ENCODE measurements at places on chromosomes 2 and 18.

GRCh38 chr2:100060875-100061274 is 81.5 kb downstream of the AFF3 start:
- DNase-seq: no peak

GRCh38 chr18:35267161-35267651 is 22.8 kb downstream of the ZSCAN30 start:
- DNase-seq: no peak

DNA sequence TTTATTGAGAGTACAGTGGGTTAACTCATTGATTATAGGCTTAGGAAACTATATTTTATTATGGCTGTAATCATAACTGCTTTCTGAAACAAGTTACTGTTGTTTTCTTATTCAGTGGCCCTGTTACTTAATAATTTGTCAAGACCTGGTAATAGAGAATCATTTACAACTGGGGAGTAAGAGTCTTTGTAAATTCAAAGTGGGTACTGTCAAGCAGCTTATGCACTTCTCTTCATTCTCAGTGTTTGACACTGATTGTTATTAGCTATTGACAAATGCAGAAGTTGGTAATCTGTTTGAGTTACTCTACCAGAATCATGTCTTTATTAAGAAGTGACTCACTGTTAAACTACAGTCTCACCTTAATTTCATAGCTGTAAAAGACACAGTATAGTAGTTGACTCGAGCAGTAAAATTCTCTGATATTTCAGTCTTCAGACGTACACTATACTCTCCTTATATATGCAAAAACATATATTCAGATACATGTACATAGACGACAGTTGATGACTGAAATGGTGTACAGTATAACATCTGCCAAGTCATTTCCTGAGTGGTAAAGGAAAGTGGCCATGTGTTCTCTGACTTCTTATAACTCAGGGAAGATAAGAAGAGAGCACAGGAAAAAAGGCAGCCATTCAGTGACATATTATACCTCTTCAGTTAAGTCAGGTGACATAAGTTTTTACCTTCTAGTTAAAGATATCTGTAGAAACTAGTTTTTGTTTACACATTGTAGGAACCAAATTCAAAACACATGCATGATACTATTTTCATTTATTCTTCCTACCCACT is 36.0 kb upstream of the TTC27 start:
- DNase-seq: no peak

DNA sequence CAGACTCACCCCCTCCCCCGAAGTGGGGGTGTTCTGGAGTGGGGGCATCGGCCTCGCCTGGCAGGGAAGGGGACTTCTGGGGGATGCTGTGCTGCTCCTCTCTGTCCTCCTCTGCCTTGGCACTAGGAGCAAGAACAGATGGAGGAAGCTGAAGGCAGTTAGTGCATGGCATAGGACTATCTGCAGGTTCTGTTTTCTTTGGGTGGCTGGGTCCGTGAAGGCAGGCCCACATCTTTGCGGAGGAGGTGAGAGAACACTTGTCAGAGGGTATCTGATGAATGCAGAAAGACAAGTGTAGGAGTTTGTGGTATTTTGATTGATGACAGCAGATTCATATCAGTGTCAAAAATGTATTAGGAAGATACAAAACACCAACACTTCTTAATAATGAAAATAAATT is 411.4 kb downstream of the TSN start:
- no peak for DNase-seq

DNA sequence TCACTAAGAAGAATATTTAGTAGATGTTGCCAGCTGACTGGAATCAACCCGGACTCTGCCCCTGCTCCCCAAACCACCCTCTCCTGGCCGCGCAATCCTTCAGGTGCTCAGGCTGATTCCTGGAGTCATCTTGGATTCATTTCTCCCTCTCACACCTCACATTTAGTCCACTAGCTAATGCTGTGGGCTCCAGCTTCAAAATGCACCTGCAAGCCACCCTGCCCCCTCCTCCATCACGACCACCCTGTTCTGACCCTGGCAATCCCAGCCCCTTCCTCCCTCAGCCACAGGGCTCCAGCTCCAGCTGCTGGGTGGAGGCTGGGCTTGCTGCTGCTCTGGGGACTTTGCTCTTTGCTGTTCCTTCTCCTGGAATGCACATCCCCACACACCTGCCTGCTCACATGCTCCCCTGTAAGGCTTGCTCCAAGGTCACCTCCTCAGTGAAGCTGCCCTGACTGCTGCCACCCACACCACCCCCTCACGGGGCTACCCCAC is 61.3 kb upstream of the SH3RF3 start:
- DNase-seq: no peak

DNA sequence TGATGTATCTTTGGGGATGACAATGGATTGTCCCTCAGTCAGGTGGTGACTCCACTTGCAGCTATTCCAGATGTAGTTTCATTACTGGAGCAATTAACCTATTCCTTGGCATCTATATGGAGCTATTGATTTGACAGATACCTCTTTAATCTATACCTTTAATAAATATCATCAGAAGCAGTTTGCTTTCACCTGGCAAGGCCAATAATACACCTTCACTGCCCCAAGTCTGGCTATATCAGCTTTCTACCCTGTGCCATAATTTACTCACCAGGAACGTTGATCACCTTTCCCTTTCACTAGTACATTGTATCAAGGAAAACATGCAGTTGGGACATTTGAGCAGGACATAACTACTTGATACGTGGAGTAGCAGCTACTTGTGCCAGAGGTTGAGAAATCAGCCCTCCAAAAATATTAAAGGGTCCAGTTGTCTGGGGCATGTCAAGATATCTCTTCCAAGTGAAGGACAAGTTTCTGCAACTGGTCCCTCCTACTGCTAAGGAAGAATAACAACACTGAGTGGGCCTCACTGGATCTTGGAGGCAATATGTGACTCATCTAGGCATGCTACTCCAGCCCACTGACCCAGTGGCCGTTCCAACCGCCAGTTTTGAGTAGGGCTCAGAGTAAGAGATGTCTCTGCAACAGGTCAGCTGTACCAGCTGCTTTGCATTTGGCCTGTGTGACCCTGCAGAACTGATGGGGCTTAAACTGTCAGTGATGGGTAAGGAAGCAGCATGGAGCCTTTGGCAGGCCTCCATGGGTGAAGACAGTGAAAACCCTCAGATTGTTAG is 67.0 kb downstream of the PSMG2 start:
- DNase-seq: no peak

GRCh38 chr2:88321449-88322248 is 130.8 kb downstream of the FOXI3 start:
- no peak for DNase-seq

- no peak for DNase-seq
Observed at GRCh38 chr2:46643493-46643892, 164.1 kb downstream of the TMEM247 start.

- DNase-seq: no peak
Observed at GRCh38 chr2:171919453-171919852, 2.8 kb upstream of the HAT1 start.
